ENCODE measurements at places on chromosomes 5 and 9.
A peak's percentile ranks its signal among the peaks of the same experiment; 100 is the strongest.

GRCh38 chr9:84819491-84819991 is 150.0 kb downstream of the NTRK2 start:
- DNase-seq: no peak

- DNase-seq: no peak
These were observed 527.1 kb upstream of the ARRDC3 start for GRCh38 chr5:91910247-91910646.

DNA sequence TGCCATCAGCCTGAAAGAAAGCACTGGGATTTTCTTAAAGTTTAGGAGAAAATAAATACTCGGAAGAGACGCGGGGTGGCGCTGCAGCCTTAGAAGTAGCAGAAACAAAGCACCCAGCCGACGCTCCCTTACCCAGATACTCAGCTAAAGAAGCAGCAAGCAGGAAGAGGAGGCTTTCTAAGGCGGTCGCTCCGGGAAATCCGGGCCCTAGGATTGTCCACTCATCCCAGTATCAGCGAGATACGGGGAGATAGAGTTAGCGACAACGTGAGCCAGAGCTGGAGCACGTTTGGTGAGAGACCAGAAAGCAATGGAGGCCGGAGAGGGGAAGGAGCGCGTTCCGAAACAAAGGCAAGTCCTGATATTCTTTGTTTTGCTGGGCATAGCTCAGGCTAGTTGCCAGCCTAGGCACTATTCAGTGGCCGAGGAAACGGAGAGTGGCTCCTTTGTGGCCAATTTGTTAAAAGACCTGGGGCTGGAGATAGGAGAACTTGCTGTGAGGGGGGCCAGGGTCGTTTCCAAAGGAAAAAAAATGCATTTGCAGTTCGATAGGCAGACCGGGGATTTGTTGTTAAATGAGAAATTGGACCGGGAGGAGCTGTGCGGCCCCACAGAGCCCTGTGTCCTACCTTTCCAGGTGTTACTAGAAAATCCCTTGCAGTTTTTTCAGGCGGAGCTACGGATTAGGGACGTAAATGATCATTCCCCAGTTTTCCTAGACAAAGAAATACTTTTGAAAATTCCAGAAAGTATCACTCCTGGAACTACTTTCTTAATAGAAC is at the start of gene PCDHB2:
PCDHB2 (plus strand) TSS at position 135 of the 782 bp plus-strand sequence; CDS start at position 311, 176 bp downstream.
- DNase-seq: no peak

DNA sequence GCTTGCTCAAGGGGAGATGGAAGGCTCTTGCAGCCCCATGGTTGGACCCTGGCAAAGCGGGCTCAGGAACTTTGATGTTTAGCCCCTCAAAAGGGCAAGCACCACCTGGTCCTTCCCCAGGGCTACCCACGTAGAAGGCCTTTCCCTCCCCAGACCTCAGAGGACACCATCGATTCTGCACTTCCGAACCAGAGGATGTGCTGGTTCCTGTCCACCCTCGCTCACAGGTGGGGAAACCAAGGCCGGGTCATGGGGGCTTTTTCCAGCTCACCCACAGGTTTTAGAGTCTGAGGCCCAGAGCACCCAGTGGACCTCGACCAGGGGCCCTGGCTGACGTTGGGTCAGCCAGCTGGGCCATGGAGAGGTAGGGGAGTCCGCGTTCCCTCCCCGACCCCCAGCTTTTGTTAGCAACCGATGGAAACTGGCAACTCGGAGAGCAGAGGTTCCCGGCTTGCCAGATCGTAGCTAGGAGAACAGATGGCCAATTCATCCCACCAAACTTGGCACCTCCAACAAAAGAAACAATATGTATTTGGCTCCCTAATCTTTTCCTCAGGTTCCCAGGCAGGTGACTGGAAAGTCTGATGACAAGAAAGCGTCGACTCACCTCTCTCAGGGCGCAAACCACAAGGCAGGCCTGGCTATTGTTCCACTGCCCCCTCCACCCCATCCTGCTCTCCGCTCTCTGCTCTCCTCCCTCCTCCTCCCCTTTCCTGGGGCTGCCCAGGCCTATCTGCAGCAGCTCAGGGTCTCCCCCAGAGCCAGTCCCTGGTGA is 167.6 kb upstream of the SMIM23 start:
- DNase-seq: no peak

DNA sequence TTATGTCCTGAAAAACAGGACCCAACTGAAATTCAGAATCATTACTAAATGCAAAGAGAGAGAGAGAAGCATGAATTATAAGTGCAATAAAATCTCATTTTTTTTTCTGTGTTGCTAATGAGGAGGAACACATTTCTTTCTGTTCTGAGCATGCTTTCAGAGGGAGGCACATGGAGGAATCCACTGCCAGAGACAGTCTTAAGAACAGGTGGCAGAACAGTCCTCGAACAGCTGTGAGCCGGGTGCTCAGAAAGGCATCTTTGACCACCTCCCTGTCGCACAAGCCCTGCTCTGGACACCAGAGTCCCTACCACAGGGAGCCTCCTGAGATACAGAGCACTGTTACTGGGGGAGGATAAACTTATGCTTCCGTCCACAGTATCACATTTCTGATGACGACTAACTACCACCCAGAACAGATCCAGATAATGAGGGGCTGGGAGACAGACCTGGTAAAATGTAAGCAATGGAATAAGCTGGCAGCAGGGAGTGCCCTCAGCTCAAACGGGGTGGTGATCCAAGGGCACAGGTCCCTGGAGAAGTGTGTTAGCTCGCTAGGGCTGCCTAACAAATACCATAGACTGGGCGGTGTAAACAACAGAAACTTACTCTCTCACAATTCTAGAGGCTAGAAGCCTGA is 134.0 kb downstream of the SLC1A3 start:
- DNase-seq: no peak

DNA sequence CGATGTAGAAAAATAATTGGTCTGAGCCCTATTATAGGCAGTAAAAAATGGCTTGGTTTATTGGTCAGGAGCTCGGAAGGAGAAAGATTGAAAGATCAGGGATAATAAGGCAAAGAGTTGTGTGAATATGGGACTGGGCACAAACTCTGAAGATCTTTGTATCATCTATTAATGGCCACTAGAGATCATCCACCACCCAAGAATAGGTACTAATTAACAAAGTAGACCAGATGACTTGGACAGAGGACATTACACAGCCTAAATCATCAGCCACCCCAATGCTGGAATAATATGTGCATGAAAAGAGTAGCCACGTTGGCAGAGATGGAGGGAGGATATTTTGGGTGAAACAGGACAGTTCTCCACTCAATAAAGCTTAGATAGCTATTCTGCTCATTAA is 364.1 kb downstream of the EFNA5 start:
- DNase-seq: no peak

DNA sequence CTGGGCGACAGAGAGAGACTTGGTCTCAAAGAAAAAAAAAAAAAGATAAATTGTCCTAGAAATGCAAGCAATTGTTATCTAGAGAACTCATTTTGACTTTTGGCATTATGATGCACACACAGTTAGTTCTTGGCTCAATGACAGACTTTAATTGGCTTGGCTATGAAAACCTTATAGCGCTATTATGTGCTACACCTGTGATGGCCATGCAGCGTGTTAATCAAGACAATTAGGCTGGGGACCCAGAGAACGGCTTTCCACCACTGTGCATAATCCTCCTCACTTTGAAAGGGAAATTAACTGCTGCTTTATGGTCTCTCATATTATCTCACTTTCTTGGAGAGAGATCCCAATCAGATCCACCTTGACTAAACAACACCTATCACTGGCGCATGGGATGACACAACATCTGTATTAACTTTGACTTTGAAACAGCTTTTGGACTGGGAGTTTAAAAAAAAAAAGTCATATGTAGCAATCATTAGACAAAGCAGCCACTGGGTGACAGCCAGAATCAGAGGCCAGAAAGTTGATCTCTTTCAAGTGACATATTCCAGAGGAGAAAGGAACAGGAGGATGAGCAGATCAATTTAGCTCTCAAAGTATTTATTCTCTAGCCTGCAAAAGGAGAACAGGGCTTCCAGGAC is 132.5 kb downstream of the PPP2R2B start:
- no peak for DNase-seq

GRCh38 chr9:113996531-113997001 is 81.5 kb downstream of the AMBP start:
- DNase-seq: no peak

GRCh38 chr9:118761016-118761790 is 608.0 kb downstream of the BRINP1 start:
- no peak for DNase-seq

GRCh38 chr9:129597355-129598088 is 23.4 kb downstream of the C9orf50 start:
- peak; percentile 33 for DNase-seq

- DNase-seq: no peak
These were observed 412.1 kb upstream of the ADAMTSL1 start for GRCh38 chr9:18061856-18062255.

GRCh38 chr9:20378851-20379250 is 243.4 kb downstream of the MLLT3 start:
- DNase-seq: no peak

- DNase-seq: no peak
These were observed 53.9 kb downstream of the FXN start for GRCh38 chr9:69089491-69089890.

GRCh38 chr9:119020730-119021333 is 348.4 kb downstream of the BRINP1 start:
- no peak for DNase-seq

GRCh38 chr5:138692370-138692769 is 60.9 kb upstream of the CTNNA1 start:
- no peak for DNase-seq

DNA sequence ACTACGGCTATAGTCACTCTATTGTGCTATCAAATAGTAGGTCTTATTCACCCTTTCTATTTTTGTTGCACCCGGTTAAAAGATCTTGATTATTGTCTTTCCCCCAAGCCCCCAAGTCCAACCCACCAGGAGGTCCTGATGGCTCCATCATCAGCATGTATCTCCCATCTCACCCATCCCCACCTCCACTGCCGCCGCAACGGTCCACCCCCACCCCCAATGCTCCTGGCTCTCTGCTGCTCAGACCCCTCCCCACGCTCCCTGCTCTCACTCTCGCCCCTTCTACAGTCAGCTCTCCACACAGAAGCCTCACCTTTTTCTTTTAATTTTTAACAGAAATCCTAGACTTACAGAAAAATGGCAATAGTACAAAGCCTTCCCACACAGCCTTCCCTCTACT is 51.5 kb upstream of the SH3PXD2B start:
- DNase-seq: no peak

DNA sequence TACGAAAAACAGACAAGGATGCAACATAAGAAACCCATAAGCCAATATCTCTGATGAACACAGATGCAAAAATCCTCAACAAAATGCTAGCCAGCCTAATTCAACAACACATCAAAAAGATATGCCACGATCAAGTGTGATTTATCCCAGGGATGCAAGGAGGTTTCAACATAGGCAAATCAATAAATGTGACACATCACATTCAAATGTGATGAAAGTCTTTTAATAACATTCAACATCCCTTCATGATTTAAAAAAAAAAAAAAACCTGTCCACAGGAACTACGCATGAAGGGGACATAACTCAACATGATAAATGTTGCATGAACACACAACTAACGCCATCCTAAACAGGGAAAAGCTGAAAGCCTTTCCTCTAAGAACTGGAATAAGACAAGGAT is 102.2 kb downstream of the PLPP1 start:
- DNase-seq: no peak

DNA sequence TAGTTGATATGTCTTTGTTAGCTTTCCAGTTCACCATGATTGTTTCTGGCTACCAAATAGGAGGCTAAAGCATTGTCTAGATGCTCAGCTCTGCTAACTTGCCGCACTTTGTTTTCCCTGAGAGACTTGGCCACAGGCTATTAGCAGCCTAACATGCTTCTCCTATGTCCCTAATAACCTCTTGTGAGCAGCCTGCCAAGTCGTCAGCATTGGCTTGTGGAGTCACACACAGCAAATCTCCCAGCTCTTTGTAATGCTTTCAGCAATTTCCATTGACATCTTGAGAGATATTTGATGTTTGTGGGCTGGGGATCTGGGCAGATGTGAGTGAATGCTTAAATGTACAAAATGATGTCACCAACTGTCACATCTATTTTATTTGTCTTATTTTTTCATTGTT is 346.9 kb downstream of the KDM4C start:
- DNase-seq: no peak

GRCh38 chr5:149617760-149618306 is 36.5 kb downstream of the ARHGEF37 start:
- no peak for DNase-seq

DNA sequence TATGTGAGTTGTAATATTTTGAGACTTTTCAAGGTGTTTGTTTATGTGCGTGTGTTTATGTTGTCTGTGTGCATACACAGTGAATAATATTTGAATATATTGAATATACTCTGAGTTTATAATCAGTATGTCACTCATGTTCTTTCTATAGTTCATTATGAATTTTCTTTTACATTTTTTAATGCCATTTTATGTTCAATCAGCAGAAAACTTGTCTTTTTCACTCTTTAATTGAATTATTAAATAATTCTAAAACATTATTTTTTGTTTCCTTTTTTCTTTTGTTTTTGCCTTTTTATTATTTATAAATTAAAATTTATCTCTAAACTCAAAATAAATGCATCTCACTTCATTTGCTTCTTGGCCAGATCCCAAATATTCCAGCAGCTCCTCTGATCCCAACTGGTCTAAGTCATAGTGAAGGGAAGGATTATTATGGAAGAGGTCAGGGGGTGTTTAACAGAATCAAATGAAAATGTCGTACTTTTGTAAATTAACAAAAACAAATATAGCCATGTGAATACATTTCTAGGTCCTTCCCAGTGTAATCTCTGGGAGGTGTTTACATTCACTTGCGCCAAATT is 188.9 kb downstream of the KDM4C start:
- DNase-seq: no peak
